ENCODE measurements at places on chromosomes 6 and 20.
A peak's percentile ranks its signal among the peaks of the same experiment; 100 is the strongest.

DNA sequence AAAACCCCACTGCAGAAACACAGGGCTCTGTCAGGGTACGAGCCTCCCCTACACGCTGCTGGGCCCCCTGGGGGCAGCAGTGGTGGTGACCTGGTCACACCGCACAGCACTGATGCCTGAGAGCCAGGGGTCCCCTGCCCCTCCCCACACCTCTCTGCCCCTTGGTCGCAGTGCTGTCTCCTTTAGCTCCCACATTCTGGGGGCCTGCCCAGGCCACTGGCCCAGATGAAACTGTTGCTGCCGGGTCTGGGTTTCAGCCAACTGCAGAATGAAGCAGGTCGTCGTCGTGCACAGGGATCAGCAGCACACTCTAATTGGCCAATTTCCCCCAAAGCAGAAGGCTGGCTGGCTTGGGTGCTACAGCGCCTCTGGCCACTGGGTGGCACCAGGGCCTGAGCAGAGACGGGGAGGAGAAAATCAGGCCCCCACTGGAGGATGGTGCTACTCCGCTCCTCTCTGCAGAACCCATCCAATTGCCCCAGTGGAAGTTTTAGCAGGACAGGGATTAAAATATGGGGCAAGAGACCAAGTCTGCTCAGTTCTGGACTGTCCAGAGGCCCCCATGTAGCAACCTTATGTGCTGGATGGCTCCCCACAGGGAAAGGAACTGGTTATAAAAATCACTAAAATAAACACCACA is 26.1 kb downstream of the DIDO1 start:
- peak; percentile 83 for DNase-seq

DNA sequence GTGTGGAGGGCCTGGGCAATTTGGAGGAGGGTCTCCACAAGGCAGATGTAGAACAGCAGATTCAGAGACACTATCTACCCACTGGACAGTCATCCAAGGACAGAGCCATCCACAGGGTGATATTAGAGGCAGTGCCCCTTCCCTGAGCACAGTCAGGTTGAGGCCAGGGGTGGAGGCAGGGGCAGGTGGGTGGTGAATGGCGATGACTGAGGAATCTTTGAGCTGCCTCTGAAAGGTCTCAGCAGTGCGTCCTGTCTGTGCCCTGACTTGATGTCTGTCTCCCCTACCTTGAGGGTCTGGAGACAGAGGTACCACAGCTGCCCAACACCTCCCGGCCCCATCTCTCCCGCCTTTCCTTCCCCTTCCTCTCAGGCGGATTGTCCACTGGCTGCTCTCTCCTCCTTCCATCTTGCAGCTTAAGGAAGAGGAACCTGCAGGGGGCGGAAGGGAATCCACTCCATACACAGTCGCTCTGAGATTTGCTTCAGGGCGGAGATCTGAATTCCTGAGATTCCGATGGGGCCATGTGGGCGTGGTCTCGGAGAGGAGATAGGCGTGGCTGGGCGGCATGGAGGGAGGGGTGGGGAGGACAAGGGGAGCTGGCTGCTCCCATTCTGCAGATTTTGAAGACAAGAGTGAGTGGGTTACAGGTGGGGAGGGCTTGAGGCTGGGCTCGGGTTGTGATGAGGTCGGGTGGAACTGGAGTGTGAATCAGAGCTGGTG is 1.7 kb downstream of the MUCL3 start:
- DNase-seq: peak; percentile 26

DNA sequence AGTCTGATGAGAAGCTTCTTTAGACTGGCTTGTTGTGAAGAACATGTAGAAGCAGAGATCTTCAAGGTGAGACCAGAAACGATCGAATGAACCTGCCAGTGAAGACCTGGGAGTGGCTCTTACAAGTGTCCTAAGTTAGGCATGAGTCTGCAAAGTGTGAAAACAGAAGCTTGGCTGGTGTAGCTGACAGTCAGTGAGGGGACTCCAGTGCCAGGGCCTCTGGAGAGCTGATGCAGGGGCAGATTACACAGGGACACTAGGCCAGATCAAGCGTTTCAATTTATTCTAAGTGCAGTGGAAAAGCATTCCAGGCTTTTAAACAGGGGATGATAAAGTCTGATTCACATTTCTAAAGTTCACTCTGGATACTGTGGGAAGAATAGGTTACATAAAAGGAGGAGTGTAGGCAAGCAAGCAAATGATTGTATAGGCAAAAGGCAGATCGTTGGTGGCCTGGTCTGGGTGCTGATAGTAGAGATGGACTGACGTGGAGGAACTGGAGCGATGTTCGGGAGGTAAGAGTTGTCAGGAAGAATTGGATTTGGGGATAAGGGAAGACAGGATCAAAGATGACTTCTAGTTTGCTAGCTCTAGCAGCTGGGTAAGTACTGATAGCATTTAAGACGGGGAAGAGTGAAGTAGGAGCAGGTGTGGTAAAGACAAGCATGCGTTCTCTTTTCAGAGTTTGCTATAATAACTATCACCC is 133.5 kb downstream of the MAN1A1 start:
- no peak for DNase-seq

DNA sequence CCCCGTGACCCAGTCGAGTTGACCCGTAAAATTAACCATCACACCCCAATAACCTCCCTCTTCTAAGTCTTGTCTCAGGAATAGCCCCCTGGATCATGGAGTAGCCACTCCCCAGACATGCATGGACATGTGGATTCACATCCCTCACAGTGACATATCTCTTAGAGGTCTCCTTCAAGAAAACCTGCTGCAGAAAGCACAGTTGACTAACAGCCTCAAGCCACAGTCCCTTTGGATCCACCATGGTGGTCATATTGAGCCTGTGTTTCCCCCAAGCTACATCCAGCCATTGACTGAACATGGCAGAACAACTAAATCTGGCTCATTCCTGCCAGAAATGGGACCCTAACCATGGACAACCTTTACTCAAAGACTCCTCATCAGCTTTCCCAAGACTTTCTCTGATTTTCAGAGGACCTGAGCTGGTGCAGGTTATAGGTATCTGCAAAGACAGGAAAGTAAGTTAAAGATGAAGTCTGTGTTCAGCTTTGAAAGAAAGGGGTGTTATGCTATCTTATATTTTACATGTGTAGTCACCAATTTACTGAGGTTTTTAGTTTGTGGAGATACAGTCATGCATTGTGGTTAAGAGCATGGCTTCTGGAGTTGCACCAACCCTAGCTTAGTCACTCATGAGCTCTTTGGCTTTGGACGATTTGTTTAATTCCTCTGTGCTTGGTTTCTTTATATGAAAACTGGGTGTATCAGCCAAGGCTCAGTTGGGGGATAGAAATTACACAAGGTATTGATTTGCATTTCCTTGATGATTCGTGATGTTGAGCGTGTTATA is 219.1 kb downstream of the MYLK4 start:
- DNase-seq: no peak

DNA sequence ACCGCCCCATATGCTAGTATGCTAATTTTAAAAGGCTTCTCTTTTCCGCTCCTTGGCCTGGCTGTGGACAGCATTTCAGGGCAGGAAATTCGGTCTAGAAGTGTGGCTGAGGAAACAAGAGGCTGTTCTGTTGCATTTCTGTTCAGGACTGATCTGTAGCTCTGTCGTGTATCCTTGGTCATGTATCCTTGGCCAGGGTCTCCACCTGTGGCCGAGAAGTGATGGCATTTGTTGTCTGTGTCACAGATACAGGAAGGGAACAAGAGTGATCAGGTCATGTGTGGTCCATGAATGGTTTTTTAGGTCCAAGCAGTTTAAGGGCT is 300.5 kb upstream of the SUPT3H start:
- DNase-seq: no peak

DNA sequence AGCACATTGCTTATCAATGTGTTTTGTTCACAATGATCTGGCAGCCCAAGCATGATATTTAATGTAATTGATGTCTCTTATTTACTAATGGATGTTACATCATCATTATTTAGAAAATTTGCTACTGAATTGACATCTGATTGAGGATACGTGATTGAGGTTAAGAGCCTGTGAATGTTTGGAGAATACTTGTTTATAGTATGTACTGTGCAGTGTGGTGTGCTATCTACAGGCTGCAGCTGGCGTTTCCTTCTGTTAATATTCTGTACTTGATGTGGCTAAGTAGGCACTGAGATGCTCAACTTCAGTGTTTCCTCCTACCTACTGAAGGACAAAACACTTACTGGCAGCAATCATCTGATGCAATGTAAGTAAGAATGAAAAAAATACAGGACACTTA is 709.6 kb upstream of the FLRT3 start:
- no peak for DNase-seq
